ENCODE measurements at places on chromosomes 5 and 9.

DNA sequence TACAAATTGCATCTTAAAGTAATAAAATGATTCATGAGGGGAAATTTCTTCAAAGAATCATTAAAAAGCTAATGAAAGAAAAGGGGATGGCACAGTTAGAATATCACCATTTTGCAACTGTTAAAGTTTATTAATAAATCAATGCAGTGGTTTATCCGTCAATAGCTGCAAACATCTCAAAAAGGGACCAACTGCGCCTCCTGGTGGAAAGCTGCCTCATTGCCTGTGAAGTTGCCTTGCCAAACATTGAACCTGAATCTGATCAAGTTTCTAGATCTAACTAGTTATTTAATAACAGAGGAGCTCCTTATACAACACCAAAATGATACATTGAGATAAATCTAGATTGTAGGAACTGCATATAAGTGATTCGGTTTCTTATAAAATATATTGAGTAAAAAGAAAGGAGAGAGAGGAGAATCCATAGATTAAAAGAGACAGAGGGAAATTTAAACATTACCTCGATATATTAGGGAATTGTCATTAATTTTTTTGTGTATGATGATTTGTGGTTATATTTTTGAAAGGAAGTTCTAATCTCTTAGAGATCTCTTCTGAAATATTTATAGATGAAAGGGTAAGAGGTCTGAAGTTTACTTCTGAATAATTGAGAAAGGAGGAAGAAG lies 6.9 kb upstream of the NDUFB6 start:
- peak; percentile 49 for DNase-seq

DNA sequence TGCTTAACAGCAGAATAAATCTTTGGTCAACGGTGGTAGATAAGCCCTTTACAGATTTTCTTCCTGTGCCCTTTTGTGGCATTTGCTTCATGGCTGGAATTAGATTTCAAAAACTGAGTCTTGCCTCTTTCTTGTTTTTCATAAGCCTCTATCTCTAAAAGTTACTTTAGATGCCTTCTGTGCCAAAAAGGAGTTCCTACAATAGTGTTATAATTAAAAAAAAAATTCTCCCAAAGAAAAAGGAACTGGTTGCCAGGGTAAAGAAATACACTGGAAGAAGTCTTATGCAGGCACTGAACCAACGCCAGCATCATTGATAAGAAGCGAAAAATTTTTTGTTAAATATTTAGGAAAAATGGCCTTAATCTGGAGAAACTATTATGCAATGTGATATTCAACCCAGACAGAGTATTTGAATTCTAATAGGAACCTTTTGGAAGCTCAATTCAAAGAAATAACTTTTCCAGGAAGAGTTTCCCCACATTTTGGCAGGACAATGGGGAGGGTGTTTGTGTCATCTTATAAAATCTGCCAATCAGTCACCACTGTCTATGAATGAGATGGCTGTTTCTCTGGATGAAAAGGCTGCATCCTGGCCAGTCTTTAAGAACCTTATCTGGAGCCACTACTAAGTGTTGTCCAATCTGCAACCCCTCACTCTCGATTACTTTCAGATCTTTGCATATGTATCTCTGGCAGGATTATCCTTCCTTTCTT lies 608.1 kb downstream of the PDE4D start:
- DNase-seq: no peak

DNA sequence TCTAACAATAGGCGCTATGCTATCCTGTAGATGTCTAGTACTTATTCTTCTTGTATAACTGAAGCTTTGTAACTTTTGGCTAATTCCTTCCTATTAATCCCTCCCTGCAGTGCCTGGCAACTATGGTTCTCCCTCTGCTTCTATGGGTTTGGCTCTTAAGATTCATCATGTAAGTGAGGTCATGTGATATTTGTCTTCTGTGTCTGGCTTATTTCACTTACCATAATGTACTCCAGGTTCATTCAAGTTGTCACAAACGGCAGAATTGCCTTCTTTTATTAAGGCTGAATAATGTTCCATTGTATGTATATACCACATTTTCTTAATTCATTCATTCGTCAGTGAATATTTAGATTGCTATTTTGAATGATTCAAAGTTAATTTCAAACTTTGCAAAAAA lies 149.9 kb upstream of the GAS1 start:
- no peak for DNase-seq

DNA sequence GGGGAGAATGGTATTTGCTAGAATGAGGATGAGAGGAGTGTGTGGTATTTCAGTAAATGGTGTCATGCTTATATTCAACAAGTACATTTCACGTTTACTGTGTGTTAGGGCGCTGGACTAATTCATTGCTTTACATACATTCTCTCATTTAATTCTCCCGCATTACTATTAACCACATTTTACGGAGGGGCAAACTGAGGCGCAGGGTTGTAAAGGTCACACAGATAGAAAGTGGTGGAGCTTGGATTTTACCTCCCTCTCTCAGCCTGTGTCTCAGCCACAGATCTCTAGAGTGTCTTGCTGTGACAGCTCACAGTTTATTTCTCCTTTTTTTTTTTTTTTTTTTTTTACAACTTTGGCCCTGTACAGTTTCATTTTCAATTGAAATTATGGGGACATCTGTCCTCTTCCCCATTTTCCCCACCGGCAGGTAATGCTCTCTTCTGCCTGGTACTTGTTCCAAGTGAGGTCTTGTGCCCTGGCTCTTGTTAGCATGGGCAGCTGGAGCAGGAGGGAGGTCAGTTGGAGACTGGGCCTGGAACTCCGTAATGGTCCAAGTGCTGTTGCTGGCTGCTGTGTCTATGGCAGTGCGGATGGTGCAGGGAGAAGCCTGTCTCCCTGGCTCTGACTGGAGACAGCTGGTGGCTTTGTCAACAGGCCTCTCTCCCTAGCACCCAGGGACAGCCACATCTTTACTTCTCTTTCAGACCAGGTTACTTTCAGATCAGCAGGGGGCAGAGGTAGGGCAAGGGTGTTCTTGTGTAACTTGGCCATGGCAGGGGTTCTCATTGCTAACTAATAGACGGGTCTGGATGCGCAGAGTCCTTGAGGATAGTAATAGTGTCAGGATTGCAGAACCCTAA lies 20.5 kb upstream of the NDST1 start:
- no peak for DNase-seq

DNA sequence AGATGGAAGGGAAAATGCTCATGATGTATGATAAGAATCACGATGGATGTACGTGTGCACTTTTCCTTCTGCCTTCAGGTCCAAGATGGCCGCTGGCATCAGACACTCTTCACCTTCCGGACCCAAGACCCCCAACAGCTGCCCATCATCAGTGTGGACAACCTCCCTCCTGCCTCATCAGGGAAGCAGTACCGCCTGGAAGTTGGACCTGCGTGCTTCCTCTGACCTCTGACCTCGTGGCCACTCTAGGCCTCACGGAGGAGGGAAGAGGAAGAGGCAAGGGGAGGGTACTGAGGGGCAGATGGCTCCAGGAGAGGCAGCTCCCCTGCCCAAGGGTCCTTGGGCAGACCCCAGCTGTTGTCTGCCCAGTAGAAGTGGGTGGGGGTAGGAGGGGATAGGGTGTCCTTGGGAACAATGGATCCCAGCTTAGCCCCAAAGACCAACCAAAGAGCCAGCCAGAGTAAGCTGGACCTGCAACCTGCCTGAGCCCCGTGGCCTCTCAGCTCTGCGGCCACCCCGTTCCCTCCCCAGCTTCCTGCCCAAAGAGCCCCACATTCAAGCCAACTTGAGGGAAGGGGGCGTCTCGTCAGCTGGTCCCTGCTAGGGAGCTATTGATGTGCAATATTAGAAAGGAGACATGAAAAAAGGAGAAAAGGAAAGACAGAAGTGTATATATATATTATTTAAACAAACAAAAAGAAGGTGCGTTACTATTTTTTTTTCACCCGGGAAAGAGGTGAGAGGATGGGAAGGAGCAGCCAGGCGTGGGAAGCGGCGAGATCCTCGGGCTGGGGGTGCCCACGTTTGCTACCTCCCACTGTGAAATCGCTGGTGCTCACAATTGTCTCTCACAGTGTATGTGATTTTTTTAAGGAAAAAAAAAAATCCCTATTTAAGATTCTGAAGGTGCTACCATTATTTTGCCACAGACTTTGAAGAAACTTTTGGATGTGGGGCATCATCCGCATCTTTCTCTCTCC lies 12.1 kb upstream of the ORM1 start:
- DNase-seq: no peak

DNA sequence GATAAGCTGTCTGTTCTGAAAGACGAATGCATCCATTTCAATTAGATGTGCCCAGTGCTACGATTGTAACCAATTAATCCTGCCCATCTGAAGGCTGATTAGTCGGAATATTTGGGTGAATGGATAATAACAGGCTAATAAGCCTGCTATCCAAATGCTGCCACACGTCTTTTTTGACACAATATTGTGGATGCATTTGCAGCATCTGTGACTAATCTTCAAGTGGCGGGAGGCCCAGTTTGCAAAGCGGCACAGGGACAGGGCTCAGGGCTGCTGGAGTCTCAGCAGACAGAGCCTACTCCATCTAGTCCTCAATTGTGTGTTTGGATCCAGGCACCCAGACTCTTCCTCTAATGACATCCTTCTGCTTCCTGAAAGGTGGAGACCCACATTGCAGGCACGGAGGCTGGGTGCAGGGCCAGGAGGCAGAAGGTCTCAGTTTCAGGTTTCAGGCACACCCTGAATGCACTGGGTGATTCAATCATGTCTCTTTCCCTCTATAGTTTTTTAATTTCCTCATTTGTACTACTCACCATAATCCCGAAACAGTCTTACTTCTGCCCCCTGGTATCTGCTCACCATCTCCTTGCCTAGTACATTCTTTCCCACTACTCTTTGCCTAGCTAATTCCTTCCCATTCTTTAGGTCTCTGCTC lies 169.6 kb downstream of the ASTN2 start:
- no peak for DNase-seq

DNA sequence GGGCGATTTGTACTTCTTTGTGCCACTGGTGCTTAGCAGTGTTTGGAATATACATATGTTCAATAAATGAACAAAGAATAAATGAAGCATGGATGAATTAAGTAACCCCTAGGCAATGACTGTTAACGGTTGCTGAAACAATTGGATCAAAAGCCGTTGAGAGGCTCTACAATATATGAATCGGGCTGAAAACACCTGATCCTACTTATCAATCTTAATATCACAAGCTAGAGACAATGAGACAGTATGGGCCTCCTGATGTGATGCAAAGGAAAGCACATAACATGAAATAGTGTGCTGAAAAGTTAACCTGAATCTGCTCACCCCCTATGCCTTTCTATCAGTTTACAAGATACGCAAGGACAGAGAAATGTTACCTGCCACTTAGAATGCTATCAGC lies 410.3 kb upstream of the RGMB start:
- no peak for DNase-seq

GRCh38 chr5:59716966-59717500 lies 176.5 kb downstream of the PDE4D start:
- no peak for DNase-seq

- no peak for DNase-seq
Measured at GRCh38 chr9:27487927-27488326, 36.2 kb upstream of the IFNK start.

- no peak for DNase-seq
Measured at GRCh38 chr9:84875193-84875592, 205.7 kb downstream of the NTRK2 start.

DNA sequence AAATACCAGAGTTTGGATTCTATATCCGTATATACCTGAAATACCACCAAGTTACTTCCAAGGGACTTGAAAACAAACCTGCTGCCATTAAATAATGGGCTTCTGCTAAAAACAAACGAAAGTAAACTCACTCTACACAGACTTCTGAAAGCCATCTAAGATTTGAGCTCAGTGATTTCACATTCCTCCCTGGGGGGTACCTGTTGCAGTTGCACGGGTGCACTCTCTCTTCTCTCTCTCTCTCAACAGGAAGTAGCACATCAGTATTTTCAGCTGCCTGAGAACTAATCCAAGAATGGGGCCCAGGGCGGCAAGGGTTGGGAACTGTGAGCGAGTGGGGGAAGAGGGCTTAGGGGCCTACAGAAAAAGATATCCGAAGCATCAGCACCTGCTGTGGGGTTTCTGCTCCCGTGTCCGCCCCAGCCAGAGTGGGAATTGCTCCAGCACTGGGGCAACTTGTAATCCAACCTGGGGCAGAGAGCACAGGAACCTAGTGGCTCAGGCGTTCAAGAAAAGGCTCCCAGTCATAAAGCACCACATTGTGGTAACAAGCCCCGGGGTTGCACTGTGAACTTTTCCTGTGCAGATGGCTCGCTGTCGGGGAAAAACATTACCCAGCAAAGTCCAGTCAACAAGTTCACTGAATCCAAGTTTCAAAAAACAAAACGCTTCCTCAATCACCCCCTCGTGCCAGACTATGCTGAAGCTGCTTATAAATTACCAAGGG lies 99.8 kb downstream of the EFNA5 start:
- DNase-seq: no peak

- DNase-seq: peak; percentile 73
Measured at GRCh38 chr9:6645355-6646292, at the start of gene GLDC. TSS of gene GLDC (minus strand) at chr9:6645729. CDS start at chr9:6645499, 230 bp downstream.

DNA sequence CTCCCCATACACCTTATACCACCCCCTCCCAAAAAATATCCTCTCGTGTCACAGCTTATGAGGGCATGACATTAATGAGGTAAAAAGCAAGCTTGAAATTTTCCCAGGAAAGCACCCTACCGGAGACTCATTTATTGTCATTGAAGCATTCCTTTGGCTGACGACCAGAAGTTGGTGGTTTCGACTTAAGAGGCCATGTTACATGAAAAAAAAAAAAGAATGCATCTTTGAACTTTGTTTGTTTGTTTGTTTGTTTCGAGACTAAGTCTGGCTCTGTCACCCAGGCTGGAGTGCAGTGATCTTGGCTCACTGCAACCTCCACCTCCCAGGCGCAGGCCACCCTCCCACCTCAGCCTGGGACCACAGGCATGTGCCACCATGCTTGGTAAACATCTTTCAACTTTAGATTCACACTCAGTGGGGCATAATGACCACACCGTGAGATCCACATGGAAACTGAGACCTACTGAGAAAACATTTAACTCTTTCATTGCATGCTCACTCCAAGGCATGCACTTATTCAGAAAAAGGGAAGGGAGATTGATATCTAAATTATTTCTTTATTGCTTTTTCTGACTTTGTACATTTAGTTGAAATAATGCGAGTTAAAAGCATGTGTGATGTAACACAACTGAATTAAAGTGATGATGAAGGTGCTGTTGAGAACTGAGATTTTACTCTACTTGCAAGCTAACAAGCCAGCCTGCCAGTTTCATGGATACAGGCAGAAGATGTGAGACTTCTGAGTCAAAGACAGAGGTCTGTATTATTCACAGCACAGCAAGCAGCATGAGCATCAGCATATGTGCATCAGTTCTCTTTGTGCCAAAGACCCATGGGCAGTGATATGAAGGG lies 5.1 kb upstream of the RAB14 start:
- no peak for DNase-seq

DNA sequence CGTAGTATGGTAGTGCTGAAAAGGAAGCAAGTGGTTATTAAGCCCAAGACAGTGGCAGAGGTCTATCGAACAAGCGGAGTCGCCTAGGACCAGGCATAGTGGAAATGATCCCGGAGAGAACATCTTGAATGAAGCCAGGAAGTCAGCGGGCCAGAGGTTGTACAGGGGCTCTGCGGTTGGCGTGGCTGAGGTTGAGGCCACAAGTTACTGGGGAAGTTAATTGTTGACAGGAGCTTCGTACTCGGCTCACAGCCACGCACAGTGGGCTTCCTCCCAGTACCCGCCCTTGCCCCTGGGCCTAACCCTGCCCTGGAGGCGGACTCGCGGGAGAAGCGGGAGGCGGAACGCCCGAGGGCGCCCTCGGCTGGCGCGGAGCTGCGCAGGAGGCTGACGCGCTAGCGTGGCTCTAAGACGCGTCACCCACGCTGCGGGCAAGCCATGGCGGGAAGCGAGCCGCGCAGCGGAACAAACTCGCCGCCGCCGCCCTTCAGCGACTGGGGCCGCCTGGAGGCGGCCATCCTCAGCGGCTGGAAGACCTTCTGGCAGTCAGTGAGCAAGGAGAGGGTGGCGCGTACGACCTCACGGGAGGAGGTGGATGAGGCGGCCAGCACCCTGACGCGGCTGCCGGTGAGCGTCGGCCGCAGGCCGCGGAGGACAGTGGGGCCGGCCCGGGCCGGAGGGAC lies at the start of gene FBXO4:
TSS of gene FBXO4 (plus strand) at position 410 of the 683 bp plus-strand sequence. CDS start at position 439, 29 bp downstream.
- DNase-seq: peak; percentile 59
